ENCODE measurements at places on chromosomes 12 and 14.

DNA sequence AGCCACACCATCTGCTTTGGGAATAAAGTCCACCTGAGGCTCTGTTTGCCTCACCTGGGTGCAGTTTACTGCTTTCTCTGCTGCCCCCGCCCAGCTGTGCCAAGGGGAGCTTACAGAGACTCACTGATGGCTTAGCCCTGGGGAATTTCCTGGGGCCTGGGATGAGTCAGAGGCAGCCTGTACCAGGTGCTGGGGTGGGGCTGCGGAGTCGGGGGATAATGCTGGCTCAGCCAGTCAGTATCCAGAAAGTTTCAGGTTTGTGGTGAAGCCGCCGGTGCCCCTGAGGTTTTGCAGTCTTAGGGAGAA lies 22.3 kb downstream of the PLEKHG3 start:
- no peak for DNase-seq

GRCh38 chr12:49339464-49339861 lies 2.5 kb upstream of the C1QL4 start:
- no peak for DNase-seq

- no peak for DNase-seq
Observed at GRCh38 chr12:18640321-18640955, 97.4 kb downstream of the PLCZ1 start.

DNA sequence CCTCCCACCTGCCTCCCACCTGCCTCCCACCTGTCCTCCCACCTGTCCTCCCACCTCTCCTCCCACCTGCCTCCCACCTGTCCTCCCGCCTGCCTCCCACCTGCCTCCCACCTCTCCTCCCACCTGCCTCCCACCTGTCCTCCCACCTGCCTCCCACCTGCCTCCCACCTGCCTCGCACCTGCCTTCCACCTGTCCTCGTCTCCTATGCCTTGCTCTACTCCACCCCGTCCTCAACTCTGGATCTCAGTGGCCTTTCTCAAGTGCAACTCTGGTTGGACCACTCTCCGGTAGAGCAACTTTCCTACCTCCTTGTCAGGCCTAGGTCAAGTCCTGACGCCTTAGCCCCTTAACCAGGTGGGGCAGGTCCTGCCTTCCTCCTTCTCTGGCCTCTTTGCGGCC lies 29.3 kb upstream of the PEX5 start:
- DNase-seq, result no peak

DNA sequence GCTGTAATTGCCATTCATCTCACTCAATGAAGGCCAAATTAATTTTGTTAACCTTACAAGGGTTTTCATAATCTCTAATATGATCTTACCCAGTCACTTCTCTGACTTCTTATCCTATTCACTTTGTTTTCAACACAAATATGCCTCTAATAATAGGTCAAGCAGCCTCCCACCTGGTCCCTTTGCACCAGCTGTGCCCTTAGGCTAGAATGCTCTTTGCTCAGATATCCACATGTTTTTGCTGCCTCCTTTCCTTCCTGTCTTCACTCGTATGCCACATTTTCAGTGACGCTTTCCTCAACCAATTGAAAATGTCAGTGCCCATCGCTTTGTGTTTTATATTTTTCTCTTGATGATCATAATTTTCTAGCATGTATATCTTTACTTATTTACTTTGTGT lies 106.4 kb upstream of the SYT10 start:
- no peak for DNase-seq

DNA sequence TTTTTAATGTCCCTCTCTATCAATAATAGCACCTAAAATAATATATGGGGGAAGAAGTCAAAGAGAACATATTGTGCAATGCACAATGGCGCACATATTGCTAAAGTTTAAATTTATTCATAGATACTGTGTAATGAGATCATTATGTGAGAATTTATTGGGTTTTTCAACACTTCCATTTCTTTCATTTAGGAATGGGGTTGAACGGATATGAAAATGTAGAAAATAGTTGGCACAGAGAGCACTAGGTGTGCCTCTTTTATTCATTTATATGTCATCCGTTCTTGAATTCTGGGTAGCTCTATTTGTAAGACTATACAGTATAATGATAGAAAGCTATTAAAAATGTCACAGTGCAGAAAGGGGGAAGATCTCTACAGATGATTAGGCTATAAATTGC lies 63.9 kb downstream of the ATG14 start:
- DNase-seq, result no peak

- DNase-seq, result peak; percentile 10
Observed at GRCh38 chr12:111598637-111599452, at the start of gene ATXN2. Gene ATXN2, minus strand, starts transcription at chr12:111599315. Its CDS starts 281 bp downstream, at chr12:111599034.

- no peak for DNase-seq
Observed at GRCh38 chr12:87254381-87255030, 774.7 kb downstream of the C12orf50 start.

- DNase-seq, result no peak
Observed at GRCh38 chr12:120077260-120077659, 39.3 kb downstream of the RAB35 start.

DNA sequence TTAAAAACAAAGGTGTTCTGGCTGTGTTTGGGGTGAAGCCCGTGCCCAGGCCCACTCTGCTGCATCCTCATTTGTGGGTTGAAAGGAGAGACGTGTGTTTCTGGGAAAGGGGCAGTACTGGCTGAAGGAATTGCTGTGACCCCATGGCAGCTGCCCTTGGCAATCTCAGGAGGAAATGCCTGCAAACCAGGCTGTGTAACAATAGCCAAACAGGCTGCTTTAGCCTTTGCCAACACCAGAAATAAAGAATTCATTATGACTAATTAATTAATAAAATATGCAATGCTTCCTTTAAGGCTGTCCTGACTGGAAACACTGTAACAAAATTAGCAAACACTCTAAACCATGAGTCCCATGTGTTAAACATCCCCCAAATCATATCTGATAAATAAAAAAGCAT lies 53.0 kb upstream of the KRR1 start:
- DNase-seq, result no peak

GRCh38 chr12:124637581-124637981 lies 70.2 kb upstream of the NCOR2 start:
- DNase-seq, result no peak

GRCh38 chr12:127240249-127240929 lies 1026.6 kb upstream of the TMEM132C start:
- DNase-seq, result no peak

DNA sequence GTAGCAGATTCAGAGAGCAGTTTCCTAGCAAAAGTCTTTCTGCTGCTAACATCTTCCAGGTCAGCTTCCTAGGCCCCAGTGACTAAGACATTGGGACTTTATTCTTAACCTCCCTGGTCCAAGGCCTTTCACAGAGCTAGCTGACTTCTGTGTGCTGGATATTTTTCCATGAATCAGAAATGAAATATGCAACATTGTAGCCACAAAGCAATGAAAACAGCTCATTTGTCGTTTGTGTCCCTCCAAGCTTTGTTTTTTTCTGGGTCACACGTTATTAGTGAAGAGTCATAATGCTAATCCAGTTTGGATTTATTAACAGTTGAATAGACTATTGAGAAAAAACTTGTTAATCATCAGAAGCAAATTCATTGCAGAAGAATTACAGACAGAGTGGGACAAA lies 82.4 kb downstream of the ARF6 start:
- no peak for DNase-seq

- DNase-seq, result peak; percentile 18
Observed at GRCh38 chr14:76767681-76768656, 6.7 kb downstream of the VASH1 start.

DNA sequence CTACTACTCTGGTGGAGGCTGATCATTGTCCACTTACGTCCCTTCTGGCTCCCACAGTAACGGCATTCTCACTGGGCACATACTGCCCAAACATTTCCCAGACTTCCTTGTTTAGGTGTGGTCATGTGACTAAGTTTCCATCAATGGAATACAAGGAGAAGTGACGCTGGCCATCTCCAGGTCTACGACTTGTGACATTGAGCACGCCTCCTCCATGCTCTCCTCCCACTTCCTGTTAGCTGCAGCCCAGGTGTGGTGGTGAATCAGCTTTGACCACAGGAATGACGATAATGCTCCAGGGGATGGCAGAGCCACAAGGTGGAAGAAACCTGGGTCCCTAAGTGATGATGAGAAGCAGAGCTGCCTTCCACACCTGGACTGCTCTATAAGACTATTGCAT lies 6.0 kb upstream of the SLC24A4 start:
- no peak for DNase-seq

- DNase-seq, result no peak
Observed at GRCh38 chr14:77562681-77563080, 53.8 kb downstream of the SPTLC2 start.

GRCh38 chr14:95323917-95324316 lies 4.2 kb upstream of the CLMN start:
- no peak for DNase-seq

GRCh38 chr14:60490270-60490669 lies 4.4 kb upstream of the C14orf39 start:
- DNase-seq, result no peak

- no peak for DNase-seq
Observed at GRCh38 chr14:44405011-44405486, 102.0 kb downstream of the FSCB start.

GRCh38 chr12:117025481-117026151 lies 73.6 kb downstream of the TESC start:
- DNase-seq, result no peak

GRCh38 chr12:55624056-55624455 lies 12.6 kb upstream of the OR10P1 start:
- no peak for DNase-seq

- no peak for DNase-seq
Observed at GRCh38 chr12:17239874-17240273, 633.9 kb upstream of the LMO3 start.

DNA sequence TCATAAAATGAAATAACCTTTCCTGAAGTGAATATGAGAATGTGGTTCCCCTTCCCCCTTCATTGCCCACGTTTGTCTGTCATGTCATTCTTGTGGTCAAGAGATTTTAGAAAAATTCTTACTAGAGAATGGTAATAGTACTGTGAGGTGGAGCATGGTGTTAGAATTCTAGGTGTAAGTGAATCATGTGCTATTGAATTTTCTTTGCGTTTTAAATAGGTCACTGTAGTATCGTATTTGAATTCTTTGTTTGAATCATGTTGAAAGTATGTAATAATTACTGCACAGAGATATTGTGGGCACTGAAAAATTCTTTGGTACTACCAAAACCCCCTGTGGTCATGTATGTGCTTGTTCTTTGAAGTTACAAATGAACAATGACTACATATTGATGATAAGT lies 49.9 kb downstream of the FUT8 start:
- DNase-seq, result no peak

- DNase-seq, result no peak
Observed at GRCh38 chr14:58659846-58660245, 22.1 kb downstream of the DACT1 start.

GRCh38 chr12:83465632-83466031 lies 778.9 kb downstream of the TMTC2 start:
- no peak for DNase-seq

GRCh38 chr12:5807090-5807414 lies 138.0 kb downstream of the ANO2 start:
- no peak for DNase-seq

GRCh38 chr14:104724407-104724980 lies 465 bp downstream of the ADSS1 start:
- no peak for DNase-seq

GRCh38 chr12:1445807-1446206 lies 148.6 kb downstream of the FBXL14 start:
- DNase-seq, result no peak

- DNase-seq, result no peak
Observed at GRCh38 chr14:105150026-105150367, 18.6 kb downstream of the JAG2 start.

- DNase-seq, result no peak
Observed at GRCh38 chr12:108235197-108235984, 103.7 kb downstream of the CMKLR1 start.

DNA sequence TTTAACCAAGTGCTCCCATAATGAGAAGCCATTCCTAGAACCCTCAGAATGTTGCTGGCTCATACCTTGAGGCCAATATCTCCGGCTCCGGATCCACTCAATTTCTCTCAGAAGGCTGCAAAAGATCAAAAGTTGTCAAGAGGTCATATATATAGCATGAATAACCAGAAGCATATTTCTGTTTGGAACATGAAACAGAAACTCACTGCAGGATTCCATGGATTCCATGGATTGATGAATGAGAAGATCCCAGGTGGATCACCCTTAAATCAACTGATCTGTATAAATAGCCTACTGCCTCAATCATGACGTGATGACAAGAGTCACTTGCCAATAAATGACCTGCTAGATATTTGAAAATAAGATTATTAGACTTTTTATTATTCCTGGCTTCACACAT lies 3.3 kb upstream of the NT5DC3 start:
- DNase-seq, result no peak

DNA sequence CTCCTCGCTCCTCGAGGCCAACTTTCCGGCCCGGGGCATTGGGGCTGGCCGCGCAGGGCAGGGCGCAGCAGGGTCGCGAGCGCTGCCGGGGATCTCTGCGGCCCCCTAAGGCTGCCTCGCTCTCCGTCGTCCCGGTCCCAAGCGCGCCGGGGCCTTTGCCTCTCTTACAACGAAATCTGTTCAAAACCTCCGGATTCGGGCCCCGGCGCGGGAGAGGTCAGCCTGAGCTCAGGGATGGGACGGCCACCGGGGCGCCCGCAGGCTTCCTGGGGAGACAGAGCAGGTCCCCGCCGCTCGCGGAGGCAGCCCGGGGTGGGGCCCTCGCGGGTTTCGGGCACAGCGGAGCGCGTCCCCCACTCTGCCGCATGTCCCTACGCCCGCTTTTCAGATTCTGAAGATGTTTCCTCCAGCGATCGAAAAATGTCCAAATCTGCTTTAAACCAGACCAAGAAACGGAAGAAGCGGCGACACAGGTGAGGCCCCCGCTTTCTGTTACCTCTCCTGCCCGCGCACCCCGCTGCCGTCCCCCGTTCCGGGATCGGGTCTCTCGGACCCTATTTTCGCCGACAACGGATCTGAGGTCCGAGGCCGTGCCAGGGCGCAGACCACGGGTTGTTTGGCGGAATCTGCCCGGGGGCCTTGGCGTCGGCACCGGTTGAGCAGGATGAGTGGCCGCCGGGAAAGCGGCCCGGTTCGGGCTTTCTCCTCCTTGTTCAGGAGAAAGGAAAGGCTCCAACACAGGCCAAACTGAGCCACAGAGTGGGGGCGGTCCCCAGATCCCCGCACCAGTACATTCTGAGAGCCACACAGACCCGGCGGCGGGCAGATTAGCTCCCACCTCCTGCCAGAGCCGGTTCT lies 1.8 kb downstream of the VSX2 start:
- DNase-seq, result no peak

- DNase-seq, result no peak
Observed at GRCh38 chr14:49546766-49547165, 39.4 kb downstream of the RPS29 start.

DNA sequence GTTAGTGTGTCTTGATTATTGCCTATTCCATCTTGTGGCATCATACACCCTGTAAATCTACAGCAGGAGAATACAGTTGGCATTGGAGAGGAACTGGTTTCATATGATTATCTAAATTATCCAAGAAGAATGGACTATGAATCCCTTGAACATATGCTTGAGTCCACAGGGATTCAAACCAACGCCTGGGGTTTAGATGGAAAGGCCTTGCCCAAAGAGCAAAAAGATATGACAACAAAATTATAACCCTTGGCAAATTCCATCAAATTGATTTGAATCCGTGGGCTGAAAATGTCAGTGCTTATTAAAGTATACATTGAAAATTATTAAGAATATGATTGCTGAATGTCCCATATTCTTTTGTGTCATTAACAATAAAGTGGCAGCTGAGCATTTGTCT lies 108.2 kb downstream of the PDE3A start:
- DNase-seq, result no peak

Measured in activated CD4-positive, CD25-positive, alpha-beta regulatory T cell treated with anti-CD3 and anti-CD28 coated beads, Interleukin-2, amount 50 U/mL, for 16 hours (primary cell).